ENCODE measurements at places on chromosomes 12 and 14. TPM values are rescaled to one million over a fixed set of nuclear protein-coding genes. Genes with fewer than 3 reads are reported as not detected.

Gene NANOG
- not detected for total RNA-seq

Gene NDUFA12
- total RNA-seq, result 129 TPM

Gene DTX3
- total RNA-seq, result 19.8 TPM

Gene BRAP
- 16.8 TPM for total RNA-seq

Gene PWP1
- 101 TPM for total RNA-seq

Gene RTL1
- total RNA-seq, result 0.33 TPM

Gene TAS2R10
- not detected for total RNA-seq

Gene SLC25A29
- total RNA-seq, result 9.4 TPM

Gene AQP2
- total RNA-seq, result not detected

Gene LRP1-AS
- total RNA-seq, result not detected

Gene KRT81
- 3,705 TPM for total RNA-seq

Gene LIN7A
- 0.62 TPM for total RNA-seq

Gene NELL2
- 0.07 TPM for total RNA-seq

Gene KCNC2
- not detected for total RNA-seq

Gene CATSPERB
- not detected for total RNA-seq

Gene ANG
- total RNA-seq, result 9.8 TPM

Gene NFE2
- total RNA-seq, result 0.20 TPM

Gene TMCC3
- total RNA-seq, result 1.0 TPM

Gene KRT6C
- not detected for total RNA-seq

Gene GZMB
- total RNA-seq, result not detected

Gene P2RX7
- total RNA-seq, result not detected

Gene VTI1B
- 87.8 TPM for total RNA-seq

Gene TAS2R8
- total RNA-seq, result not detected

Gene IFNG-AS1
- total RNA-seq, result not detected

Gene ESR2
- 0.04 TPM for total RNA-seq

Gene PRPH
- total RNA-seq, result 0.83 TPM

Gene ATXN2
- total RNA-seq, result 41.9 TPM

Measured in A549 treated with DMSO at 1 μM for 4 hours (cell line).